ENCODE measurements at places on chromosomes 2 and 18.

DNA sequence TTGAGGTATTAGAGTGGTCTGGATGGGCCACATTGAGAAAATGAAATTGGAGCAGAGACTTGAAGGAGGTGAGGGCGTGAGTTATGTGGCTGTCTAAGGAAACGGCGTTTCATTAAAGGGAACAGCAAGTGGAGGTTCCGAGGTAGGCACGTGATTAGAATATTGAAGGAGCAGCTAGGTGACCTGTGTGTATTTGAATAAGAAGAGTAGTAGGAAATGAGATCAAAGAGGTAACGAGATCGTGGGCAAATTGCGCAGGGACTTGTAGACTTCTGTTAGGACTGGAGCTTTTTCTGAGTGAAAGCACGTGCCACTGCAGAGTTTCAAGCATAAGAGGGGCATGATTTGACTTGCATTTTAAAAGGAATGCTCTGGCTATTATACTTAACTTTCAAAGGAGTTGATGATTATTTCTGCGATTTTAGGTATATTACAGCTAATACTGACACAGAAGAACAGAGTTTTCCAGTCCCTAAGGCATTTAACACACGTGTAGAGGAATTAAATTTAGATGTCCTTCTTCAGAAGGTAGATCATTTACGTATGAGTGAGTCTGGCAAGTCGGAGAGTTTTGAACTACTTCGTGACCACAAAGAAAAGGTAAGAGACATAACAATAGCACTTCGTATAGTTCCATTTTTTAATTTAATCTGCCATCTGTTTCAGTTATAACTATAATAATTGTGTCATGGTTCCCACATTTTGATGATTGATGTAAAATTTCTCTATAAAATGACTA lies 48.7 kb downstream of the RMDN2 start:
- no peak for DNase-seq

GRCh38 chr2:101435001-101435862 lies 39.7 kb downstream of the RFX8 start:
- no peak for DNase-seq

DNA sequence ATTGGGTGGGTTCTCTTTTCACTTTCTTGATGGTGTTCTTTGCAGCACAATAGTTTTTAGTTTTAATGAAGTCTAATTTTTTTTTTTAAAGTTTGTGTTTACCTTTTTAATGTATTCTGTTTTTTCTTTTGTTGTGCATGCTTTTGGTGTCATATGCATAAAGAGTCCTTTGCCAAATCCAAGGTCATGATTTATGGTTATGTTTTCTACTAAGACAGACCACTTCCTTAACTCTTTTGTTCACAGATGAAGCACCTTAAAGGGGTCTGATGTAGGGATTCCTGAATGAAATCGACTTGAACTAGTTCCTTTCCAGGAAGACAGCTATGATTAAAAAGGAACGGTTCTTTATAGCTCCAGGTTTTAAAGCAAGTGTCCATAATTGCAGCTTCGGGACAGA lies 23.1 kb downstream of the LPIN1 start:
- no peak for DNase-seq

DNA sequence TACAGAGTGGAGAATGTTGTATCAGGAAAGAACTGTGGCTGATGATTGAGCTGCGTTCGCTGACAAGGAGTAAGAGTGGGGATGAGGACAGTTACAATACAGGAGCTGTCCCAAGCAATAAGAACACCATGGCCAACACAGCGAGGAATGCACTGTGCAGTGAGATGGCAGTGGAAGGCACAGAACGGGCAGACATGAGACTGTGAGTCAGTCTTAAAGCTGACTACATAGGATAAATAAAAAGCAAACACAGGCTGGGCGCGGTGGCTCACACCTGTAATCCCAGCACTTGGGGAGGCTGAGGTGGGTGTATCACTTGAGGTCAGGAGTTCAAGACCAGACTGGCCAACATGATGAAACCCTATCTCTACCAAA lies 89.8 kb downstream of the CABYR start:
- DNase-seq = no peak

DNA sequence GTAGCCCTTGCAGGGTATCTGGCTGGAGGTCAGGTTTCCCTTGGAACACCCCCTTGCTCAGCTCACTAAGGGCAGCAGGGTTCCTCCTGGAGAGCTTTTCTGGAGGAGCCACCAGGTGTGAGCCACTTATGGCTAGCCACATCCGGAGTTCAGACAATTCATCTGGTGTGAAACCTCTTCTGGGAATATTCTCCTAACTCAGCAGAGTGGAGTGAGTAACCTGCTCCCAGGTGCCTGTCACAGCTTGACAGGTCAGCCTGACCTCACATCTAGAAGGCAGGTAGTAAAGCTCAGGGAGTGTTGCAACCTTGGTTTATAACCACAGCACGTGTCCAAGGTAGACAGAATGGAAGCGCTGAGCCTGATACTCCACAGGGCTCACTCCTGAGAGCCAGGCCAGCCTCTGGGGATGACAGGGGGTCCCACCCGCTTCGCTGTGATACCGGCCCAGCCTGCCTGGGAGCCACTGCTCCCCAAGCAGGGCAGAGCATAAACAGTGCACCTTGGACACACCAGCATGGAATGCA lies 62.6 kb upstream of the TGFA start:
- no peak for DNase-seq

Measured in SK-N-MC (cell line).